Foreskin fibroblast (primary cell): ENCODE measurements at places on chromosomes 16 and 17.

- no peak for DNase-seq
Observed at GRCh38 chr16:57774705-57775285, 27.5 kb downstream of the KIFC3 start.

- DNase-seq: no peak
Observed at GRCh38 chr16:18984435-18985005, 786 bp downstream of the TMC7 start.

DNA sequence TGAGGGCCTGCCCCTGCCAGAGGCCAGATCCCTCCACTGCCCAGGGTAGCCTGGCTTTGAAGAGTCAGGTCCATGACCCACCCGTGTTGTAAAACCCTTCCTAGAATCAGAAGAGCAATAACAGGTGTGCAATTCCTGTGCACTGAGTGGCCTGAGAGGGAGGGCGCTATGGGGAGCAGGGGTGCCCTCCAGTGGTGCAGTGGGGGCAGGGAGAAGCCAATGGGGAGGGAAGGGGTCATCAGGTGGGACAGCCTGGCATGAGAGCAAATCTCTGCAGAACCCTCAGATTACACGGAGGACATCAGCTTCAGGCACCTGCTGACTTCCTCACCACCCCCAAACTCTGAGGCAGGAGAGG is 72.9 kb upstream of the ZNF469 start:
- DNase-seq: no peak

- no peak for DNase-seq
Observed at GRCh38 chr17:51857052-51857597, 301.4 kb downstream of the CA10 start.

GRCh38 chr17:36938566-36939051 is 1.3 kb downstream of the LHX1 start:
- DNase-seq: no peak

DNA sequence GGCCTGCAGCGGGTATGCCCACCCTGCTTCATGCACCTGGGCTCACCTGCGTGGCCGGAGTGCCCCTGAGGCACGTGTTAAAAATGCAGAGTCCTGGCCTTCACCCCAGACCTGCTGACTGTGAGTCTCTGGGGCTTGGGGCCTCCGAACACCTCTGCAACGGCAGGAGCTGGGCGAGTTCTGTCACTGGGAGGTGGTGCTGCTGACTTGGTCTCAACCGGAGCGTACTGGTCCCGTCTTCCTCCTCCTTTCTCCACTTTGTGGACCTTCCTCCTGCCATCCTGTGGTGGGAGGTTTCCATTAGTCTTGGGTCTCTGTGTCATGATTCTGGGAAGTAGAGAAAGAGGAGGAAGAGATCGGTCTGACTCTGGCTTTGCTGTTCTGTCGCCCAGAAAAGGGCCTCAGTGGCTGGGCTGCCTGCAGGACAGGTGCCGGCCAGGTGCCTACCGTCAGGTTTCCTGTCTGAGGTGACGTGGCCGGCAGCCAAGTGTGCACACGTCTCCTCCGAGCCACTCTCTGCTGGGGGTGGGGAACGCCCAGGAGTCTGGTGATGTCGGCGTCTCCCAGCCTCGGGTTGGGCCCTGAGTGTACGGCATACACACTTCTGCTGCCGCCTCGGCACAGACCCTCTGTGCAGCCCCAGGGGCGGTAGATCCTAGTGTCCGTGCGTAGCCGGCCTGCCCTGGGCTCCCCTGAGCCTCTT is 6.9 kb downstream of the TSC2 start:
- no peak for DNase-seq

DNA sequence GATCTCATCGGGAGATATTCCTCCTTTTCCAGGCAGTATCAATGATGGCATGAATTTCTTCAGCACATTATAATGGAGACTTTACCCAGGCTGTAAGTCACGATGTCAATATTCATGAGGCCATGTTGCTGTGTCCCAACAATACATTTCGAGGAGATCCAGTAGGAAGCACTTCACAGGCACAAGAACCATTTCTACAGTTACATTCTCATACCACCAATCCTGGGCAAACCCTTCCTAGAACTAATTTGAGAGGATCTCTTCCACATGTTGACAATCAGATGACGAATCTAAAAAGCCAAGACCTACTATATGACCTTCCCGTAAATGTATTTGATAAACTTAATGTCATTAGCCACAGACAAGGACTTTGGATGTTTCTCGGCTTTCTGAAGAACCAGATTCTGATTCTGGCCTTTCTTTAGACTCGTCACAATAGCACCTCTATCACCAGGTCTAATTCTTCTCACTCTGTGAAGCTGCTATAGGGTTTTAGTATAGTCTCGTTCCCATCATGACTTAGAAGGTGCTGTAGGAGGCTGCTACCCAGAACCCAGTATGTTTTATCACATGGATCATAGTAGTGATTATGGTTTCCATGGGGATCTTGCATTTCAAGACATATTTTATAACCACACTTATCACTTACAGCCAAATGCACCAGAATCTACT is 40.2 kb downstream of the C16orf87 start:
- no peak for DNase-seq

GRCh38 chr16:79363484-79363883 is 237.1 kb downstream of the MAF start:
- no peak for DNase-seq

GRCh38 chr16:14193316-14193871 is 122.3 kb downstream of the MRTFB start:
- DNase-seq: no peak

DNA sequence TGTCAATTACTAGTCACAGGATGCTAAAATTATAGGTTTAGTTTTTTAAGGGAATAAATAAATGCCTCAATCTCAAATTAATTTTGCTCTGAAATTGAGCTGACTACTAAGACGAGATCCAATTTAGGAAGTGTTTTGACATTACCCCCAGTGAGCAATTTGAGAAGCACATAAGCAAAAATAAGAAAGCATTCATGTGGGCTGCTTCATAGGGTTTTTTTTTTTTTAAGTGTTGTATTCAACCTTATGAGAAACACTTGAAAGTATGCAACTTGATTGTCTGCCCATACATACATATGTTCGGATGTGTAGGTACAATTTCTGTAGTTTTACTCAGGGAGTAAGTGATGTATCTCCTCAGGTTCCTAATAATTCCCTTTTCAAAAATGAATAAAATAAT is 77.6 kb downstream of the PRKCA start:
- no peak for DNase-seq

DNA sequence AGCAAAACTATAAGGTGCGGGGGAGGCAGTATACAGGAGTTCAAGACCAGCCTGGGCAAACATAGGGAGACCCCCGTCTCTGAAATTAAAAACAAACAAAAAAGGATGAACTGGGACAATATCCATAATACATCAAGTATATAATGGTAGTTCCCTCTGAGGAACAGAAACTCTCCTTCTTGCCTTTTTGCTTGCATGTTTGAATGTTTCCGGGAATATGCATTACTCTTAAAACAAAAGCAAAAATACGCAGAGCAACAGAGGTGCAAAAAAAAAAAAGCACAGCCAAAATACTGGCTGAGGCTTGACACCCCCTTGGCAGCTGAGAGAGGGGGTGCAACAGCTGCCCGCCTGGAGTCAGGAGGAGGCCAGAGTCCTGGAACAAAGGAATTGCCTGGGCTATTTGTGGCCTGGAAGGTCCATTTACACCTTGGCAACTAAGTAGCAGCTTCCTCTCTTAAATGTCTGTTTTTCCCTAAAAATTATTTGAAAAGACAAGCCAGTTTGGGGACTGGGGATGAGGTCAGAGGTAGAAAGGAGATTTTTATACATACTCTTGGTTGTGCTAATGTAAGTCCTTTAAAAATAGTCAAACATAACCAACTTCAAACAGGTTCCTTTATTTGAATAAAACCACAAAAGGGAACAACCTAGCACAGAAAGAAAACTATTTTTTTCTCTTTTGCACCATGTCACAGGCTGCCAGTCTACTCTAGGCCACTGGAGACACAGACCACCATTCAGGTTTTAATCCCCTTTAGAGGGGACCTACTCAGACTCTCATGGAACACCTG is 19.5 kb downstream of the USP7 start:
- DNase-seq: no peak

- DNase-seq: no peak
Observed at GRCh38 chr16:83737729-83738354, 69.9 kb upstream of the HSBP1 start.

- no peak for DNase-seq
Observed at GRCh38 chr17:74362810-74363498, 1.3 kb upstream of the BTBD17 start.

GRCh38 chr17:60390925-60391470 is 935 bp downstream of the USP32 start:
- DNase-seq: no peak

DNA sequence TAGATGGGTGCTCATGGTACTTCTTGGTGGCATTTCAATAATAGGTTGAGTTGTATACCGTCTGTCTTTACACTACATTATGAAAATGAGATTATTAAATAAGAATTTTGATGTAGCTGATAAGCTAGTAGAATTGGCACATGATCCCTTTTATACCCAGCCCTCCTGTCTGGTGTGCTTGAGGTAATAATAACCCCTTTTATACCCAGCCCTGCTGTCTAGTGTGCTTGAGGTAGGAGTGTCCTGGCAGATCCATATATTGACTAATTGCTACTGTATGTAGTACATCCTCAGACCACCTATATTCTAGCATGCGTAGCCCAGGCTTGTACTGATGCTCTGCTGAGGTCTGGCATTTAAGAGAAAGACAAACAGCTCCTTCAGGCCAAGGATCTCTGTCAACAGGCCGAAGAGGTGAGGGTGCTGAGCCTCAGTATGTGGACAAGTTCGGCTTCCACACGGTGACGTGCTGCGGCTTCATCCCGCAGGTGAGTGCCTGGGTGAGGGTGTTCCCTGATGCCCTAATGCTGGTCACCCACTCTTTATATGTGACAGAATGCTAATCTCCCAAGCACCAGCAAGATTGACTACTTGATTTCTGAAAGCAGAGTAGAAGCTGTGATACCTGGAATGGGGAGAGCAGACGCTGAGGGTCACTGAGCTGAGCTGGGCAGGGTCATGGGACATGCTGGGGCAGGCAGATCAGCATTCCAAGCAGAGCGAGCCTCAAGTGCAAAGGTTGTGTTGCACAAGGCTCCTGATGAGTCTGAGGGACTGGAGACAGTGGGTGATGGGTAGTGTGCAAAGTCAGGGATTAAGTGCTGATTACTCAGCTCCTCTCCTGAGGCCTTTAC is 5.7 kb downstream of the FN3K start:
- DNase-seq: no peak

- DNase-seq: no peak
Observed at GRCh38 chr16:4212211-4212933, 29.5 kb downstream of the SRL start.
